Kidney capillary endothelial cell (primary cell): ENCODE measurements at places on chromosomes 7 and 10.

- no peak for DNase-seq
Observed at GRCh38 chr7:28510026-28510369, 97.7 kb downstream of the CREB5 start.

GRCh38 chr10:43865265-43866135 lies 216.8 kb upstream of the ZNF32 start:
- DNase-seq = no peak

GRCh38 chr7:38524786-38525185 lies 106.4 kb downstream of the AMPH start:
- DNase-seq = no peak

GRCh38 chr10:100043796-100044195 lies 34.0 kb upstream of the DNMBP start:
- no peak for DNase-seq

- no peak for DNase-seq
Observed at GRCh38 chr10:84270708-84271107, 25.9 kb downstream of the RGR start.

GRCh38 chr10:131663351-131663750 lies 237.5 kb upstream of the PPP2R2D start:
- DNase-seq = no peak

DNA sequence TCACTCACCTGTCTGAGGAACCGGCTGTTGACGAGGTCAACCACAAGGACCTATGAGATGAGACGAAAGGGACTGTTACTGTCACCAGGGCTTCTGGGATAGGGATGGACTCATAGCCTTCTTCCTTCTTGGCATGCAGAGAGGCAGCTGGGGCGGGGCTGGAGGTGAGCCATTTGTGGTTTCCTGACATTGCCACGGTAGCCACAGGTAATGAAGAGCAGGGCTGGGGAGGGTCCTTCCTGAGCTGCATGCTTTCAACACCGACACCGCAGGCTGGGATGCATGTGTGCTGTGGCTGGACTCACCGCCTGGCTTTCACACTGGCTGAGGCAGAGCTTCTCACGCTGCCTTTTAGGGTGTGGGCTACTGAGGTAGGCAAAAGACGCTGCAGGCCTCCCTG lies 46.4 kb upstream of the MKRN1 start:
- DNase-seq = no peak

GRCh38 chr10:35517431-35518181 lies 87.5 kb upstream of the GJD4 start:
- DNase-seq = no peak

DNA sequence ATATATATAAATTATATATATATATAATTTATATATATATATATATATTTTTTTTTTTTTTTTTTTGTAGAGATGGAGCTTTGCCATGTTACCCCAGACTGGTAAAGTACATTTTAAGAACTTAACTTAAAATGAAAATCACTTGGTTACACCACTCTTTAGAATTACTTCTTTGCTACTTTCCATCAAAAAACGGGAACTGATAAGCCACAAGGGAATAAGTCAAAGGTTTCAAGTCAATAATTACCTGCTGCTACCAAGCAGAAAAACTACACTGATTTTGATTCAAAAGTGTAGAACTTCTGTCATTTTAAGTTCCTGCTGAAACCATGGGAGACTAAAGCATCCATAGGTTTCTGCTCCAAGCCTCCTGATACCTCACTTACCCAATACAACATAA lies 12.2 kb downstream of the PPA1 start:
- no peak for DNase-seq
